NCI-H1436 (cell line): ENCODE measurements at places on chromosomes 3 and 15.

DNA sequence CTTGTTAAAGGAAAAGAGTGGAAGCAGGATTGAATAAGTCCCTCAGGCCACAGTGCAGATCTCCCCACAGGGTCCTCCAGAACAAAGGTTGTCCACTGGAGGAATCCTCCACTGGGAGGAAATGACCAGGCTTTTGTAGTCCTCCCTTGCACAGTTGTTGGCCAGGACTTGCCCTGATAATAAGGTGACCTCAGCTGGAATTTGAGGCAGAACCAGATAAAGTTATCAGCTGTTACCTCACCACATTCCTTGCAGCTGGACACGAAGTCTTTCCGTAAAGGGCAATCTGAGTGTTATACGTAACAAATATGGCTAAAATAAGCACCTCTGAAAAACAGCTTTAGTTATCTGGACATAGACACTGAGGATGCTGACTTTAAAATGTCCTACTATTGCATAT is 83.5 kb upstream of the NAALADL2 start:
- DNase-seq = no peak

DNA sequence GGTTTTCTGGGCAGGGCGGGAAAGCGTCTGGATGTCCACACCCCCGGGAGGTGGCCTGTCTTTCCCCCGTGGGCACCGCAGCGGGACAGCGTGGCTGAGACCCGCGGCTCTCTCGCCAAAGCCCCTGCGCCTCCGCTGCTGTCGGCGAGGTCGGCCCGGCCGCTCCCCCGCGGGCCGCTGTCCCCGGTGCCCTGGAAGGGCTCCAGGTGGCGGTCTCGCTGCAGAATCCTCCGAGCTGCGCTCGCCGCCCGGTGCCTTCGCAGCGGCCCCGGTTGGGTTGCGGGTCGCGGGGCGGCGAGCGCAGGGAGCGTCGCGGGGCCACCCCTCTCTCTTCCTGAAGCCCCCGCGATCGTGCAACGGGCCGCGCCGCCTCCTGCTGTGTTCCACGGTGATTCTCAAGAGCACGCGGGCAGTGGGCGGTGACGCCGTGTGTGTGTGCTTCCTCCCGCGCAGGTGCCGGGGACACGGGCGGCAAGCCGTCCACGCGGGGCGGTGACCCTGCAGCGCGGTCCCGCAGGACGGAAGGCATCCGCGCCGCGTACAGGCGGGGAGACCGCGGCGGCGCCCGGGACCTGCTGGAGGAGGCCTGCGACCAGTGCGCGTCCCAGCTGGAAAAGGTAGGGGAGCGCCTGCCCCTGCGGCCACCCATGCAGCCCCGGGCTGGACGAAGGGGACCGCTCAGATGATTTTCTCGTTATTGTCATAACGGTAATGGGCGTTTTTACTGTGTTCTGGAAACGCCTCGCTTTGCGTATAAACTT is 54.4 kb downstream of the LRRK1 start:
- DNase-seq = no peak

- DNase-seq = no peak
Observed at GRCh38 chr3:171685116-171685895, 125.0 kb downstream of the PLD1 start.

GRCh38 chr3:78275420-78275852 is 1235.5 kb downstream of the ROBO2 start:
- DNase-seq = no peak

GRCh38 chr3:161253711-161254110 is 32.6 kb downstream of the NMD3 start:
- DNase-seq = no peak

DNA sequence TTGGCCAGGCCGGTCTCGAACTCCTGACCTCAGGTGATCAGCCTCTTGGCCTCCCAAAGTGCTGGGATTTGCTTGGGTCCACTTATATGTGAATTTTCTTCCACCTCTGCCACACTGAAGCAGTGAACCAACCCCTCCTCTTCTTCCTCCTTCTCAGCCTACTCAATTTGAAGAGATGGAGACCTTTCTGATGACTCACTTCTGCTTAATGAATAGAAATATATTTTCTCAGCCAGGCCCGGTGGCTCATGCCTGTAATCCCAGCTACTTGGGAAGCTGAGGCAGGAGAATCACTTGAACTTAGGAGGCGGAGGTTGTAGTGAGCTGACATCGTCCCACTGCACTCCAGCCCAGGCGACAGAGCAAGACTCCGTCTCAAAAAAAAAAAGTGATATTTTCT is 46.8 kb upstream of the GATM start:
- no peak for DNase-seq

GRCh38 chr3:57006949-57007419 is 53.5 kb upstream of the SPATA12 start:
- DNase-seq = no peak

DNA sequence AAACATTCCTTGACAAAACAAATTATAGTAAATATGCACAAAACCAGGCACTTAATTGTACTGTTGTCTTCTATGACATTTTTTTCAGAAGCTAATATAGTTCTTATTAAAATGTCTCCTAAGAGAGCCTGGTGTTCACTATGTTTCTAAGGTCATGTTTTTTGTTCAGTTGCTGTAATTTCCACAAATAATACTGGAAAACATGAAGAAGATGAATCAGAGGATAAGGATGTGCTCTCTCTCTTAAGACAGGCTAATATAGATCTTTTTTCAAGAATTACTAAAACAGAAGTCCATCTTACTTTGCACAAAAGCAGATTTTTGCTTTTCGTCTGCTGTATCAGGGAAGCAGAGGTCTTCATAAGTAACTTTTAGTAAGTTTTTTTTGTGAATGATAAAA is 823.0 kb upstream of the NECTIN3 start:
- DNase-seq = no peak

- no peak for DNase-seq
Observed at GRCh38 chr3:178255315-178255714, 280.9 kb upstream of the KCNMB2 start.

- no peak for DNase-seq
Observed at GRCh38 chr3:183572935-183573334, 17.4 kb upstream of the KLHL6 start.

- DNase-seq = no peak
Observed at GRCh38 chr15:89090791-89091626, 2.8 kb downstream of the ABHD2 start.

- no peak for DNase-seq
Observed at GRCh38 chr15:45394681-45395080, 16.3 kb upstream of the GATM start.
